ENCODE measurements at places on chromosomes 2 and 18.
A peak's percentile ranks its signal among the peaks of the same experiment; 100 is the strongest.

GRCh38 chr2:161576421-161576820 lies 47.8 kb upstream of the SLC4A10 start:
- DNase-seq = no peak

DNA sequence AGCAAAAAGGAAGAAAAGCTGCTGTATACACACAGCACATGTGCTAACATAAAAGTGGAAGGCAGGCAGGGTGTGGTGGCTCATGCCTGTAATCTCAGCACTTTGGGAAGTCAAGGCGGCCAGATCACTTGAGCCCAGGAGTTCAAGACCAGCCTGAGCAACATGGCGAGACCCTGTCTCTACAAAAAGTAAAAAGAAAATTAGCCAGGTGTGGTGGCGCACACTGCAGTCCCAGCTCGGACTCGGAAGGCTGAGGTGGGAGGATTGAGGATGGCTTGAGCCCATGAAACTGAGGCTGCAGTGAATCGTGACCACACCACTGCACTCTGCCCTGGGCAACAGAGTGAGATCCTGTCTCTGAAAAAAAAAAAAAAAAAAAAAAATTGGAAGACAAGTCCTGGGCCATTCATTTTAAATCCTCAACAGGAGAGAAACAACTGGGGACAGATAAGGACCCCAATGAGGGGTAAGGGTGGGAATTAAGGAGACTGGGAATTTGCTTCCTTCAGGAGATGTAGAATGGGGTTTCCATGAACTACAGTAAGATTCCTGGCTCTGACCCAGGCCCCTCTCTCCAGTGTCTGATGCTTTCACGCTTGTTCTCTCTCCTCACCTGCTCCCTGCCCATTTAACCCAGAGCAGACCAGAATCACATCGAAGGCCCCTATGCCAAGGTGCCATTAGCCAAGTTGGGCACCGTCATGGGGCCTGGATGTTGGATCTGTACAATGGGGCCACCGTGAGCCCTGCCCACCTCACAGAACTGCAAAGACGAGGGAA lies 29.6 kb downstream of the TNS1 start:
- no peak for DNase-seq

- DNase-seq = no peak
Measured at GRCh38 chr18:36341944-36342343, 44.4 kb downstream of the FHOD3 start.

GRCh38 chr2:30710016-30710415 lies 97.2 kb downstream of the CAPN13 start:
- DNase-seq = no peak

GRCh38 chr2:46296840-46297545 lies at the start of gene EPAS1:
Gene EPAS1, plus strand, starts transcription at chr2:46297407. Its CDS starts 505 bp downstream, at chr2:46297912.
- DNase-seq = no peak

GRCh38 chr2:241540771-241541561 lies 17.6 kb upstream of the BOK start:
- DNase-seq = no peak

GRCh38 chr2:208407667-208408066 lies 1.1 kb downstream of the PTH2R start:
- peak; percentile 28 for DNase-seq

DNA sequence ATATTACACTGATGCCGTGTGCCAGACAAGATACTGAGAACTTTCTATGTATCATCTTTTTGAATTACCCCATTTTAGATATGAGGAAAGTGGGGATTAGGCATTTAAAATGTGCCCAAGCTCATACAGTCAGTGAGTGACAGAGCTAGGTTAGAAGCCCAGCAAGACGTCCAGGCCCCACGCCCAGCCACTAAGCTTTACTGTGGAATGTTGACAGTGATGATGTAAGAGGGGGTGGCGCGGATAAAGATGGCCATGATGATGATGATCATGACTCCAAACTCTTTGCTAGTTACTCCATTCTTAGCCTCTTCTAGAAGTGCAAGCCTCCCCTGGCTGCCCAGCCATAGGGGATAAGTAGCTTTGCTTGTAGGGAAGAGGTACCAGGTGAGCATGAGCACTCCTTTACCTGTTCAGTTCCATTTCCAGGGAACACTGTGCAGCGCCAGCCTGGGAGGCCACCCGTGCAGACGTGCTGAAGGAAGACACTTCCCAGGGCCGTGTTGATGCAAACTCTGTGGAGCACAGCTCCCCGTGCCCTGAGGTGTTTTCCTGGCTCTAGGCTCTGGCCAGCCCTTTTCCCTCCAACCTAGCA lies 65.5 kb downstream of the BCL2L11 start:
- DNase-seq = no peak

- no peak for DNase-seq
Measured at GRCh38 chr2:234601213-234601612, 104.3 kb upstream of the ARL4C start.

DNA sequence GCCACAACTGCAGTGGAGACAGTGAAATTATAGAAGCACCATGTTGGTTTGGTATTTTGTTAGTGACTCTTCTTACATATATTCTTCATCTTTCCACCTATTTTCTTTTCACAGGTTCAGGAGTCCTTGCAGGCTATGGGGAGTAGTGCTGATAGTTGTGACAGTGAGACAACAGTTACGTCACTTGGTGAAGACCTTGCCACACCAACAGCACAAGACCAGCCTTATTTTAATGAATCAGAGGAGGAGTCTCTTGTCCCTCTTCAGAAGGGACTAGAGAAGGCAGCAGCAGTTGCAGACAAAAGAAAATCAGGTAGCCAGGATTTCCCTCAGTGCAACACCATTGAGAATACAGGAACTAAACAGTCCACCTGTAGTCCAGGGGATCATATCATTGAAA lies 23.6 kb downstream of the ITPRID2 start:
- no peak for DNase-seq

DNA sequence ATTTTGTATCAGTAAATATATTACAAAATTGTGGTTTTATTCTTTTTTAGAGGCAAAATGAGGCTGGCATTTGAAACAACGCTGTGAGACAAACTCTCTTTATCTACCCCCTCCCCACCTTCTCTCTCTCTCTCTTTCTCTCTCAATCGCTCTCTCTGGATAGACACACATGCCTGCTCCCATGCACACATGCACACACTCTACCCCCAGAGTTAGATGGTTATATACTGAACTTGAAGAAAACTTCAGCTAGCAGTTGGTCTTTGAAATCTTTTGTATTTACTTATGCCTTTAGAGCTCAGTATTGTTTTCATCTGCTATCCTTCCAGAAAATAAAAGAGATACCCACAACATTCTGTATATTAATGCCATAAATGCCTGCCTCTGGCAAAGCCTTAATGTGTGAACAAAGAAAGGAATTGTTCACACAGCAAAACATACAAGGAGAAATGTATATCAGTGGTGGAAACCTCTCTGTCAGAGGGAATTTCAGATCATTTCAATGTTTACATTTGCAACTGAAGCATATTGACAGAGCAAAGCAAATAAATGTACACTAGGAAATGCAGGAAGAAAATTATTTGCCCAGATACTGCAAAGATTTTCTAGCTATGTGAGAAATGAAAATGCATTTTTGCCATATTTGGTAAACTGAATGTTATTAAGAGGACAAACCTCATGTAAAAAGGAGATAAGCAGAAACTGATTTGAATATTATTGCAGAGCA lies 217.0 kb upstream of the UBE2E3 start:
- DNase-seq = no peak

- no peak for DNase-seq
Measured at GRCh38 chr2:23746141-23746863, 180.6 kb downstream of the ATAD2B start.

- no peak for DNase-seq
Measured at GRCh38 chr2:180553094-180553715, 427.2 kb upstream of the UBE2E3 start.

DNA sequence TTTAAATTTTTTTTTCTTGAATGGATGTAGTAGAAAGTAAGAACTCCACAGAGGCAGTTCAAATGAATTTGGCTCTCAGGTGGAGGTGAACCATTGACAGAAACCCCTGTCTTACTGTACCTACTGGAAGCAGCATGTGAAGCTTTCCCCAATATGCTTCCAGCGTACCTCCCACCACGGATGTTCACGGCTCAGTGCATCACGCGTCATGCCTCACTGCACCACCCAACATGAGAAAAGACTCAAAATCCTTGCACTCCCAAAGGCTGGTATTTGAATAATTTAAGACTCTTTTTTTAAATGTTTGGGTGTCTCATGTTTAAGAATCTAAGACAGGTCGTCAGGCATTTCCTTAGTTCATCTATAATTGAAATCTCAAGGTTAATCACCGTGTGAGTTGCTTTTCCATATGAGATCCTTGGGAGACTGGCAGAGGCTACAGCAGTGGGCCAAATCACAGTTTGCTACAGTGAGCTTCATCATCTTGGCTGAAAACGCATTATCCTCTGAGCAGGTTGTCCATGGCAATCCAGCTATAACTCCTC lies 846.4 kb downstream of the DCDC2C start:
- DNase-seq = peak; percentile 22

DNA sequence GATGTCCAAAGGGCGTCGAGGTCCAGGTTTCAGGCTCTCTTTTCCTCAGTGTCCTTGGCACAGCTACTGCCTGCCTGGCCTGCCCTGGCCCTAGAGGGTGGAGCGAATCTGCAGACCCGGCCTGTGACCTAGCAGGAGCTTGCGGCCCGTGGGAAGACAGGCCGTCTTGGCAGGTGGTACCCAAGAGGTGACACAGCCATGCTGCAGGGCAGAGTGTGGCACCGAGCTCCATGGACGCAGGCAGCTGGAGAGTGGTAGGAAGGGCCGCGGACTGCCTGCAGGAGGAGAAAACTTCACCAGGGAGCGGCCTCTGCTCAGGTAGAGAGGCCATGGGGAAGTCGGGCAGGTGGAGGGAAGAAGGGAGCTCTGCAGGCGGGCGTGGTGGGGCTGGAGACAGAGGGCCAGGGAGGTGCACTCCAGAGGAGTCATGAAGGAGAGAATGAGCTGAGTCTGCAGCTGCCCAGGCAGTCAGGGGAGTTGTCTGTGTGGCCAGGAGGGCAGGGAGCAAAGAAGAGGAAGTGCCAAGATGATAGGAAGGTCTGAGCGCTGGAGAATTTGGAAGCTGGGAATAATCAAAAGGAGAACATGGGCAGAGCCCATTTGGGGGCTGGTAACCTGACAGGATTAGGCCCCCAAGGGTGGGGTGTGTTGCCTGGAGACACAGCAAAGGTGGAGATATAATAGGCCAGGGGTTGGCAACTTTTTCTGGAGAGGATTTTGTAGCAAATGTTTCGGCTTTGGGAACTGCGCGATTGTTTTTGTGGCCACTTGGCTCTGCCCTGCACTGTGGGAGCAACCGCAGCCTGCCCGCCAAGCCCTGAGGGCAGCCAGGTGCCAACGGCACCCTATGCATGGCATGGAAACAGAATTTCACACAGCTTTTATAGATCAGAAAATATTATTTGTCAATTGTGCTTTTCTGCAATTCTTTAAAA lies 154.4 kb upstream of the PXDN start:
- DNase-seq = no peak

DNA sequence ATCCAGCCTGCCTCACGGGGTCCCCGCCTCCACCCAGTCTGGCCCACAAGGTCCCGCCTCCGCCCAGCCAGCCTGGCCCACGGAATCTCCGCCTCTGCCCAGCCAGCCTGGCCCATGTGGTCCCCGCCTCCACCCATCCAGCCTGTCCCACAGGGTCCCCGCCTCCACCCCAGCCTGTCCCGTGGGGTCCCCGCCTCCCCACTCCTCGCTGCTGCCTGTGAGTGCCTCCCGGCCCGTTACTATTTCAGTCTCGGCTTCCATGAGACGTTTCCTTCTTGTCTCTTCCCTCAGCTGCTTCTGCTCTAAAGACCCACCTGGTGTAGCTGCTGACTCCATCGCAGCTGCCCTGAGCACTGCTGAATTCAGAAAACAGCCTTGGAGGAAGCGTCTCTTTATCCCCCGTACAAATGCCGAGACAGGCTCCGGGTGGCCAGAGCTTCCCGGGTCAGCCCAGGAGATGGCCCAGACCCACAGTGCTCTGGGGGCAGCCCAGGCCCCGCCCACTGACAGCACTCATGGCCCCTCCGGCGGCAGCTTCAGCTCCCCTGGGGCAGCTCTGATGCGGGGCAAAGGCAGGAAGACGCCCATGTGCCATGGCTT lies 69.8 kb downstream of the NFATC1 start:
- no peak for DNase-seq

DNA sequence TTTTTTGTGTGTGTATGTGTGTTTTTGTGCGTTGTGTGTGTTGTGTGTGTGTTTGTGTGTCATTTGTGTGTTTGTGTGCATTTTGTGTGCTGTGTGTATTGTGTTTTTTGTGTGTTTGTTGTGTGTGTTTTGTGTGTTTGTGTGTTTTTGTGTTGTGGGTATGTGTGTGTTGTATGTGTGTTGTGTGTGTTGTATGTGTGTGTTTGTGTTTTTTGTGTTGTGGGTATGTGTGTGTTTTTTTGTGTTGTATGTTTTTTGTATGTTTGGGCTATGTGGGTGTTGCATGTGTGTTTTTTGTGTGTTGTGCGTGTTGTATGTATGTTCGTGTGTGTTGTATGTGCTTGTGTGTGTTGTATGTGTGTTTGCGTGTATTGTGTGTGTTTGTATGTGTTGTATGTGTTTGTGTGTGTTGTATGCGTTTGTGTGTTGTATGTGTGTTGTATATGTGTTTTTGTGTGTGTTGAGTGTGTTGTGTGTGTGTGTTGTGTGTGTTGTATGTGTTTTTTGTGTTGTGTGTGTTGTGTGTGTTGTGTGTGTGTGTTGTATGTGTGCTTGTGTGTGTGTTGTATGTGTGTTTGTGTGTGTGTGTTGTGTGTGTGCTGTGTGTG lies 275.3 kb downstream of the HRH4 start:
- DNase-seq = no peak

GRCh38 chr2:171084128-171084527 lies 76.6 kb downstream of the TLK1 start:
- no peak for DNase-seq

DNA sequence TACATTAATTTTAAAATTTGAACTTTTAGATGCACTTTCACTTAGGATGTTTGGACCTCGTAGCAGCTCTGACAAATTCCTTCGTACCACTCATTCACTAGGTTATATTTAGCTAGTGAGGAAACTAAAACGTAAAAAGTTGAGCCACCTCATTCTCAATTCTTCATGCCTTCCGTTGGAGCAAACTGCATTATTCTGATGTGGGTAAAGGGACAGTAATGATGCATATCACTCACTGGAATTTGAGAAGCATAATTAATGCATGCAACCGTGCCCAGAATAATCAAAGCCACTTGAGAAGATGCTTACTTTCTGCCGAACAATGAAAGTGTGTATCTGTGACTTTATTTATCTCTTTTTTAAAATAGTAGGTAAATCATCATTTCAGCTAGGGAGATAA lies 2.2 kb downstream of the CNOT9 start:
- no peak for DNase-seq

- DNase-seq = no peak
Measured at GRCh38 chr2:113157118-113157896, 16.5 kb upstream of the PSD4 start.

DNA sequence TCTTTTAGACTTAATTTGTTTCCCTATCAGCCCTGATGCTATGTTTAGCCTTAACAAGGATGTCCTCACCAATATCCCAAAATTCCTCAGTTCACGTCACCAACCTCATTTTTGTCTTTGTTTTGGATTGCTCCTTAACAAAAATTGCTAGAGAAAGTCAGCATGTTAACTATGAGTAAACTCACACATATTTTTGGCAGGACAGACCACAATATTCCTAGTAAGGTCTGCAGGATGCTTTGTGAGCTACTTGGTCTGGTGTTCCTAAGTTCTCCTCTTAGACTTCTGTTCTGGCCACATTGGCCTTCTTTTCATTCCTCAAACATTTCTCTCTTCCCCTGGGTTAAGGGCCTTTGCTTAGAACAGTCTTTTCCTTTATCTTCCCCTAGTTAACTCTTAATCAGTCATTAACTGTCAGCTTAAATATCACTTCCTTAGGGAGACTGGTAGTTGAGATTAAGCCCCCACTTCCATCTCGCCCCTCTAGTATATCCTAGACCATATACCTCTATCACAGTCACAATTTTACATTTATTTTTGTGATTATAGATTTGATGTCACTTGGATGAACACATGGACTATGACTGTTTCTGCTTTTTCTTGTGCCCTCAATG lies 116.2 kb downstream of the ADCYAP1 start:
- DNase-seq = no peak
